ENCODE measurements at places on chromosomes 7 and 10.

GRCh38 chr10:77800738-77801266, 125.8 kb downstream of the DLG5 start:
- DNase-seq: no peak

GRCh38 chr7:69032848-69033247, 565.4 kb upstream of the AUTS2 start:
- DNase-seq: no peak

- no peak for DNase-seq
These were observed 997.1 kb upstream of the C7orf33 start for GRCh38 chr7:147593271-147594057.

DNA sequence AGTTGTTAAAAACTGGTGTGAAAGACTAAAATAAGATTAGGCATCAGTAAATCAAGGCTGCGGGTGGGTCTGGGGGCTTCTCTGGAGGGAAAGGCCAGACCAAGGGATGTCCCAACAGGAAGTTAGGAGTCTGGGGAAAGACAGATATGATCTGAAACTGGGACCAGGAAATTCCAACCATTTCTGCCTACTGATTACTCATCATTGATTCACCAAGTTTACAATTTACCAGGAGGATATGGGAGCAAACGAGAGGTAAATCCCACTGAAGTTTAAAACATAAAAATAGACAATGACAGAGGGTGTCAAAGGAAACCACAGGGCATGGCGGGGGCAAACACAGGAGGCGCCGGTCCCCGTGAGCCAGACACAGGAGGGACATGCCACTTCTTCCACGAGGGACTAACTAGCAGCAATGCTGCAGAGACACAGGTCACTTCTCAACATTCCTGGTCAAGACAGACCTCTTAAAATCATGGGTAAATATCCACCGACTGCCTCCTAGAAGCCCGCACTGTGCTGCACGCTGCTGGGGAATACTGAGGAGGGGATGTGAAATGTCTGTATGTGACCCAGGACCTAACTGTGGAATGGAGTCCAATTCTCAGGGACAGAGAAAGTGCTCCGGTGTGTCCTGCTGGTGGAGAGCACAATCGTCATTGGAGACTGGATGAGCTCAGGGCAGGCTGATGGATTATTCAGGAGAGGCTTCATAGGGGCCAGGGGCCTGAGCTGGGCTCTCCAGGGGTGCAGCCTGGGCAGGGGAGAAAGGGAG, 153.4 kb upstream of the KLF14 start:
- no peak for DNase-seq

DNA sequence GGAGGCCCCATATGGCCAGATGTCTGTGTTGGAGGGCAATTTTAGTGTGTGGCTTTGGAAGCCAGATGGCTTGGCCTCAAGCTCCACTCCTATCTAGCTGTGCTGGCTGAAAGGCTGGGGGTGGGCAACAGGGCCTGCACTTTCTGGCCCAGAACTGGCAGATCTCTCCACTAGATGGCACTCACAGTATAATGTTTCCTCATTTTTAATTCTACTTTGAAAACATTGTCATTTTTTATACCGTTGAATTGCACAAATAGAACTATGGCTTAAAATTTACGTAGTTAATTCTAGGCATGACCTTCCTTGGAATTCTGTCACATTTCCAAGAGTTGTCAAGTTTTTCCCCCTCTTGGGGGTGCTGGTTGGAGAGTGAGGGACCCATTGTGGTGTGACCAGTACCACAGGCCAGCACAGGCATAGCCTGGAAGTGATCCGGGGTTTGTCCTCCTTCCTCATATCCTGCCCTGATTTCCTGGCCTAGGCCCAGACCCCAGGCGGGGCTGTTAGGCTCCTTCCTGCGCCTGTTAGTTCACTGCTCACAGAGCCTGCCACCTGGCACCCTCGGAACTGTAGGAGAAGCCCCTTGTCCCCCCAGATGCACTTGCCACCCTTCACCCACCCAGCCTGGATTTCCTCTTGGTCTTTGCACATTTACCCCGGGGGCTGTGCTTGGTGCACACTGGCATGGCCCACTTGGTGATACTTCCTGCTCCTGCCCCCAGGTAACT, 52.8 kb downstream of the ARHGAP22 start:
- no peak for DNase-seq

- DNase-seq: no peak
These were observed 758.6 kb upstream of the IGFBP3 start for GRCh38 chr7:46679671-46680070.

- no peak for DNase-seq
These were observed 357.1 kb downstream of the PCLO start for GRCh38 chr7:82805527-82805960.

DNA sequence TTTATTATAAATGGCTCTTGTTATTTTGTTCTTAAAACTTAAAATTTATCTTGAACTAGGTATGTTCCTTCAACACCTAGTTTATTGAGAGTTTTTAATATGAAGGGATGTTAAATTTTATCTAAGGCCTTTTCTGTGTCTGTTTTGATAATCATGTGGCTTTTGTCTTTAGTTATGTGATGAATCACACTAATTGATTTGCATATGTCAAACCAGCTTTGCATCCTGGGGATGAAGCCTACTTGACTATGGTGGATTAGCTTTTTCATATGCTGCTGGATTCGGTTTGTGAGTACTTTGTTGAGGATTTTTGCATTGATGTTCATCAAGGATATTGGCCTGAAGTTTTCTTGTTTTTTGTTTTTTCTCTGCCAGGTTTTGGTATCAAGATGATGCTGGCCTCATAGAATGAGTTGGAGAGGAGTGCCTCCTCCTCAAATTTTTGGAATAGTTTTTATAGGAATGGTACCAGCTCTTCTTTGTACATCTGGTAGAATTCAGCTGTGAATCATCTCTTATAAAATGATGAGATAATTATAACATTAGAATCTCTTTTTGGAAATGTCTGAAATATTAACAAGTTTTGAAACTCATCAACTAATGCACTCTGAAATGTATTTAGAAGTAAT, 78.7 kb upstream of the AGR3 start:
- DNase-seq: no peak

GRCh38 chr10:1293636-1294435, 237.7 kb downstream of the WDR37 start:
- no peak for DNase-seq

GRCh38 chr10:122725768-122726167, 26.1 kb upstream of the C10orf120 start:
- no peak for DNase-seq

DNA sequence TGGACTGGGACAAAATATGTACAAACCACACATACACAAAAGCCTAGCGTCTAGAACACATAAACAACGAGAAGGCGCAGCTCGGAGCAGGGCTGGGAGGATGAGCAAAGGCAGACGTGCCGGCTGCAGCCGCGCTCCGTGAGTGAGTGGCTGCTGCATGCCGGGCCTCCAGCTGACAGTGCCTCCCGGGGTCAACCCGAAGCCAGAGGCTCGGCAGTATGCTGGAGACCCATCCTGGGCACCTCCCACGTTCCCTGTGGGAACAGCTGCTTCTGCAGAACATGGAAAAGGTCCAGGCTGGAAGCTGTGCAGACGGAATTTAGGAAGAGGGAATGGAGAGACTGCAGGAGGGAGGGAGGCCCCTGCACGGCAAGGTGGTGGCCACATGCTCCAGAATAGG, 3.6 kb upstream of the GPR146 start:
- no peak for DNase-seq

DNA sequence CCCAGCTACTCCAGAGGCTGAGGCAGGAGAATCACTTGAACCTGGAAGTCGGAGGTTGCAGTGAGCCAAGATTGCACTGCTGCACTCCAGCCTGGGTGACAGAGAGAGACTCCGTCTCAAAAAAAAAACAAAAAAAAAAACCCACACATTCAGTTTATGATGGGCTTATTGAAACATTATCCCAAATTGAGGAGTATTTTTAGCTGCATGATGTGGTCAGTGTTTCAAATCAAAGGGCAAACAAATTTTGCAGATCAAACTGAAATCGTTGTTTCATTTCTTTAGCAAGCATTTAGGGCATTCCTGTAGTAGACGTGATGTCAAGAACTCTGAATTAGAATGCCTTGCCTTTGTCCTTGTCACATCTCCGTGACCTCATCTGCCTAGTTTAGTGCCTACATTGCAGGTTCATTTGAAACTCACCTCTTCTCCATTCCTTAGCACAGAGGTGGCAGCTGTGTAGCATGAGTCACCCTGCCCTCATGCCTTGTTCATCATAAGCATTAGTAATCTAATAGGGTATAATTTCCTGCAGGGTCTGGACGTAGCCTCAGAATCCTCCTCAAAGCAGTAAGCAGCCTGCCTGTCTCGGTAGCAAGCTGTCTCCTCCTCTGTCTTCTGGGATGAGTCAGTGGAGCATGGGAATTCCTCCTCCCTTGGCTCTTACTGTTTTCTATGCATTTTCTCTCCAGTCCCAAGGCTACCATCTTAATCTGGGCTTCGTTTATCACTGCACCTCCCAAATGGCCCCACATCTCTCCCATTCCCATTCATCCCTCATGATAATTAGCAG, 73.8 kb downstream of the CUL1 start:
- peak; percentile 25 for DNase-seq

DNA sequence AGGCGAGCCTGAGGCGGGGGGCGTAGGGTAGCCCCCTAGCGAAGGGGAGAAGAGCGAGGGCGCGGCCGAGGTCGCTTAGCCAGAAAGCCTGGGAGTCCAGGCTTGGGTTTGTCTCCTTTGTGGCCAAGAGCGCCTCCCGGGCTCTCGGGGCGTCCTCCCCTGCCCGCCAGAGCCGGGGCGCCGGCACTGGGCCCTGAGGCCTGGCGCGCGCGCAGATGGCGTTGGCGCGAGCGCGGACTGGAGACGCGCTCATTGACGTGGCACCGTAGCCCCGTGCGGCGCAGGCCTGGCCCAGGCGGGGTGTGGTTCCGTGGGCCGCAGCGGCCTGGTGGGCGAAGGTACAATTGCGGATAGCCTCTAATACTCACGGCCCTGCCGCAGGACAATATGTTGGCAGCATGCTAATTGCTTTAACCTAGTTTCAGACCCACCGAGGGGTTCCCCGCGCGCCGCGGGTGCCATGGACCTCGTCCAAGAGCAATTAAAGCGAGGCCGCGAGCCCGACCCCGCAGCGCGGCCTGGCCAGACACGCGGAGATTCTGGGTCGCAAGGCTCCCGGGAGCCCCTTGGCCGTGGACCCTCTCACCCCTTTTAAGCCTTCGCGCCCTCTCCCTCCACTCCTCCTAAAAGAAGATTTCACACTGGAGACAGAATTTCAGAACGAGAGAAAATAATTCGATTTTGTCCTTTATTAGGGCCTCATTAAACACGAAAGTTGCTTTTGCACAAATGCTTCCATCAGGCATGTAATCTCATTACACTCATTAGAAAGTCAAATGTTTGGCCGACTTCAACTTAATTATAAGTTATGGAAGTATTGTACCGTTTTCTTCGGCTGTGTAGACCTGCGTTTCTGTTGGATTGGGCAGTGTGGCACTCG, 3.1 kb downstream of the PTF1A start:
- no peak for DNase-seq

DNA sequence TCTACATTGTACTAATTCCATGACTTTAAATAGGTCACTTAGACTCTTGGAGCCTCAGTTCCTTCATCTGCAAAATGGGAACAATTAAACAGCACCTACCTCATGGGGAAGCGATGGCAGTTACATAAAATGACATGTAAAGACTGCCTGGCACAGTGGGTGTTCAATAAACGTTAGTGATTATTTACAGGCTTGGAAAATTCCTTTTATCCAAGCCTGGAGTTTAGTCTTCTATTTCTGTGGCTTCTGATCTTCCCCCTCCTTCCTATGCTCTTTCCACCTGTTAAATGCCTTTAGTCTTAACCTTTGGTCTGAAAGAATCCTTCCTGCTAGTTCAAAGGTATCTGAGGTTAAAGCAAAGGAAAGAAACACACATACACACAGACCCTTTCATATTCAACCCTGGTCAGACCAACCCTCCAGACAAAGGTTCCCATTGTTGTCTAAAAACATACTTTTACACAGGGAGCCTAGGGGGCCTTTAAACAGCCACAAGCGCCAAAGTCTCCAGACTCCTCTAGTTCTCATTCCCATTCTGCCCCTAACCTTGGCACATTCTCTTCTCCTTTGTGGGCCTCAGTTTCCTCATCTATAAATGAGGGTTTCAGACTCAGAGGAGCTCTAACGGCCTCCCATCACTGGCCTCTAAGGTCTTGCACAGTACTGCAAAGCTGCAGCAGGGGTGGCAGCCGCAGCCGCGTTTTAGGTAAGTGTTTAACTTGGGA, 21.4 kb downstream of the SORBS1 start:
- DNase-seq: no peak

All from stimulated activated CD8-positive, alpha-beta memory T cell treated with anti-CD3 and anti-CD28 coated beads, Interleukin-15, amount 100 ng/mL, for 4 hours (primary cell).